Naive thymus-derived CD8-positive, alpha-beta T cell (primary cell): ENCODE measurements at places on chromosomes 12 and 14.

DNA sequence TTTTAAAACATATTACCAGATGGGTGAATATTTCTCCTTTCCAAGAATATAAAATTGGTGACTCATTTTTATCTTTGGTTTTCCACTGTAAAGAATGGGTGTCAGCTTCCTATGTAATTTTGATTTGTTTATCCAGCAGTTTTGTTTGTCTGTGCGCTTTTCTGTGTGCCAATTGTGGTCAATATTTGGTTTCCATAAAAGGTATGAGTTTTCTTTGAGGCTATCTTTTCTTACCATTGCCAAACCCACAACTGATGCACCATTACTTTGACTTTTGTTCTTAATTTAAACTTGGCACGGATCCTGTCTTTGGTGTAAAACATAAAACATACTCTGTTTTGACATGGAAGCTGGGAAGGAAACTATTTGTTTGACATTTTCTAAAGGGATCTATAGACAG is 78.8 kb upstream of the NAV3 start:
- DNase-seq, result no peak

GRCh38 chr14:26702721-26703230 is 104.9 kb upstream of the NOVA1 start:
- DNase-seq, result no peak

DNA sequence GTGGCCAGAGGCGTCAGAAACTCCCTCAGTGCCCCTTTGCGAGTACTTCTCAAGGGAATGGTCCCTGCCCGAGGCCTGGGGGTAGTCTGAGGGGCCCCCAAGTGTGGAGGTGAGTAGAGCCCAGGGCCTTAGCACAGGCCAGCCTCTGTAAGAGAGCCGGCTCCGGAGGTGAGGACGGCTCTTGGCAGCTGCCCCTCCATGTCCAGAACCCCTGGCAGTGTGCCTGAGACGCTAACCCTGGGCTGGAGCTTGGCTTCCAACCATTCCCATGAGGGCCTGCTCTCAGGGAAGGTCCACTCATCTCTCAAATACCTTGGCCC is 61.7 kb downstream of the PRMT8 start:
- DNase-seq, result no peak

GRCh38 chr12:89756194-89756584 is 47.6 kb upstream of the ATP2B1 start:
- DNase-seq, result no peak

DNA sequence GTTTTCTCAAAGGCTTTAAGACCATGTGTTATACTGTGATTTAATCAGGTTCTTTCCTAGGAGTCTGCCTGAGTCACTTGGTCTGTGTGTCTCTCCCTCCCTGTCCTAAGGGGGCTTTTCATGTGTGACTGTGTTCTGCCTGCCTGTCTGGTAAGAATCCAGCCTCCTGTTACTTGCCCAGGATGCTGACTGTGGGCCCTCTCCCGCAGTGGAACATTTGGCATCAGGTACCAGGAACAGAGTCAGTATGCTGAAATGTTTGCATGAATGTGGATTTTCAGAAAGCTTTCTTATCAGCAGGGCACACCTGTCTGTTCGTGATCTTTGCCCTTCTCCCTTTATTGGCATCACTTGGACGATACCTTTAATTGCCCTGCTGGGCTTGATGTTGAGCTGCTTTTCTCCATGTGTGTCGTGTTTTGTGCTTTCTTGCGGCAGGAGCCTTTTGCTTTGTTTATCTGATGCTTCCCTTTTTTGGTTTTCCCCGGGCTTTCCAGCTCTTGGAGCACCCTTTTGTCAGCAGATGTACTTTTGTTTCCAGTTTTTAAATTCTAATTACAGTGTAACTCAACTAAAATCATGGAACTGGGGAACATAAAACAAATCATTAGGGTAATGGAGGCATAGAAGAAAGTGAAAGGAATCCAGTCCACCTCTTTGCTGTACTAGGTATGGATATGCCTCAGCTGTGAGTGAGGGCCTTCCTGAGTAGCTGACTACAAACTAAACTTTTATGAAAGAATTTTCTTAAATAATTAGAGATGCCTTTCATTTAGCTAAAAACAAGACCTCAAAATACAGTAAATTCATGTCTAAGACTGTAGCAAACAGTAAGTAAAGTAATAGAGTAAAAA is 72.5 kb downstream of the TRAF3 start:
- DNase-seq, result no peak

DNA sequence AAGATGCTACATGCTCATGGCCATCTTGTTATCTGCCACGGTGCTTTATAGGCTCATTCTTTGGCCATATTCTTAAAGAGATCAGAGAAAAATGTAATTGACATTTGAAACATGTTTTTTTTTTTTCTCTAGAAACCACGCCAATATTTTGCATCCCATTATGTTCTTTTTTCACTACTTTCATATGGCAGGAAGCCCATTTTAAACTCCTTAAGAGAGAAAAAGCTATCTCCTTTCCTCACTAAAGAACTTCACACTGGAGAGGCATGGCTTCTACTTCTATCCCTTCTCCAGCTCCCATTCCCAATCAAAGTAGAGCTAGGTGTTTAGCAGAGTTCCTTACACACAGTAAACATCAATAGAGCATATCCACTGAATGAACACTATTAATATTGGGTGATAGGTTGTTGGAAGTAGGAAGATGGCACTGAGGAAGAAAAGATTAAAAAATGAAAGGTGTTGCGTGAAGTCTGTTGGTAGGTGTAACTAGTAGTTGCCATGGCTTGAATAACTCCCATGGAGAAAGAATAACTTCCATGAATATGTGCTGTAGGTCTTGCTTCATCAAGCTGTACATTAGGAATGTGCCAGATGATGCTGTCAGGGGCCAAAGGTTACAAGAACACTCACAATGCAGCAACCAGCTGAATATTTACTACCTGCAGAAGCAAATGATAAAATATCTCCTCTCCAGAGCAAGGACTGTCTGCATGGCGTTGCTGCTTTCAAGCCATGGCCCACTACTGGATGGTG is 178.8 kb downstream of the STXBP6 start:
- DNase-seq, result no peak

DNA sequence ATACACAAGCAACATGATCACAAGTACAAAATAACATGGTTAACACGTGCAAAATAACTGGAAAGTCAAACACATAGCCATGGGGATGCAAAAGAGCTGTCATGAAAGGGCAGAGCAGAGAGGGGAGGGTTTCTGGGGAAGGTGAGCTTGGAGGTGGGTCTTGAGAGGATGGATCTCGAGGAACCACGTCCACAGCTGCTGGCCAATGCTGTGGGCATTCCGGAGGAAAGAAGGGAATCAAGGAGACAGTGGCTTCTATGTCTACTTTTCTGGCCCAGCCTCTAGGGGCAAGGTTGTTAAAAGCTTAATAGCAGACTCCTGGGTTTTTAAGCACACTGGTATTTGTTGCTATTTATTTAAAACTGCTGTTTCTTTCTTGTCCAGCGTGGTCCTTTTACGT is 8.4 kb upstream of the MYH7 start:
- DNase-seq, result no peak

DNA sequence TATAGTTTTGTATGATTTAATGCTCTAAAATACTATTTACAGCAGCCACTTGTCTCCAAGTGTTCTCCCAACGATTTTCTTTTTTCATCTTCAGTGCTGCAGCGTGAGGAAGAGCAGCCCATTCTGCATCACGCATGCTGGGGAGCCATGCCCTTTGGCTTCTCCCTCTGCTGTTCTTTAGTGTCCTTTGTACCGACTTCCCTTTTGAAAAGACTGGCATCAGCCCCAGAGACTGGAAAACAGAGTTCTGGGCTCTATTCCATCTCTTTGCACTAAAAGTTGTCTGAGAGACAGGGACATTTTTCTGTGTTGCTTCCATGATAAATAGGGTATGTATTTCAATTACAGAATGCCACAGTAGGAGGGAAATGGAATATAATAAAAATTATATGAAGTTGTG is 105.1 kb downstream of the RERG start:
- DNase-seq, result no peak

- DNase-seq, result no peak
Observed at GRCh38 chr12:26939953-26940352, 1.7 kb downstream of the FGFR1OP2 start.

GRCh38 chr12:117187421-117187820 is 2.8 kb downstream of the FBXO21 start:
- no peak for DNase-seq

DNA sequence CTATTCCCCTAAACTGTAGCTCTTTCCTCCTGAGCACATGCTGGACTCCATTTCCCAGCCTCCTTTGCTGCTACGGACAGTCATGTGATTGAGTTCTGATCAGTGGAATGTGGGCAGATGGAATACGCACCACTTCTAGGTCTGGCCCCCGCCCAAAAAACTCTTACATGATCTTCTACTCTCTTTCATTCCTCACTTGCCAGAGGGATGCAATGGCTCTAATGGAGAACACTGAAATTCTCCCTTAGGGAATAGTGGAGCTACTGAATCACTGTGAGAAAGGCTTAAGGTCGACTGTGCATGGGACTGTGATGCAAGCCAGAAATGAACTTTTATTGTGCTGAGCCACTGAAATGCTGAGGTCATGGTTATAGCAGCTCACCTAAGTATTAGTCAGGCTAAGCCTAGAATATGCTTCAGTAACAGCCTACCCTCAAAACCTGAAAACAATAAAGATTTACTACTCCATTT is 13.0 kb upstream of the TMED2 start:
- DNase-seq, result no peak

DNA sequence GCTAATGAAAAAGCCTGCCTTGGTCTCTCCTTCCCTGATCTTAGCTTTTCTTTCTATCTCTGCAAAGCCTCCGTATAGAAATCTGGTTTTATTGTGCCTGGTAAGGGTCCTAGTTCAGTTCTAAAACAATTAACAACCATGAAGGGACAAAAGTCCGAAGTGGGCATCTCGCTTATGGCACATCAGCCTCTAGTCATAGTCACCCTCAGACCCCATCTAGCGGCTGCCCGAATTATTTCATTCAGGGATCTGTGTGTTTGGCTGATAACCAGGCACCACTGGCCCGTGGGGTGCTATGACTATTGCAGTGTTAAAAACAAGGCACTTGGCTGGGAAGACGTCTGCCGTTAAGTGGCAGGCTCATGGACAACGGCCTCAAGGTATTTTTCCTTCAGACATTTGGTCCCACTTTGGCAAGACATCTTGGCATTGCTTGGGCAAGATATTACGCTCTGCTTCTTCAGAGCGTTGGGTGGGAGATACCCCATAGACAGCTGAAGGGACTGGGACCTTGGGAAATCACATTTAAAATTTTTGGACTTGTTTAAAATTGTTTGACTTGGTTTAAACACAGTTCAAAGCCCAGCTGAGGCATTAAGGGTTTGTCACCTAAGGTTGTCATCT is 87.1 kb downstream of the SINHCAF start:
- peak; percentile 47 for DNase-seq

DNA sequence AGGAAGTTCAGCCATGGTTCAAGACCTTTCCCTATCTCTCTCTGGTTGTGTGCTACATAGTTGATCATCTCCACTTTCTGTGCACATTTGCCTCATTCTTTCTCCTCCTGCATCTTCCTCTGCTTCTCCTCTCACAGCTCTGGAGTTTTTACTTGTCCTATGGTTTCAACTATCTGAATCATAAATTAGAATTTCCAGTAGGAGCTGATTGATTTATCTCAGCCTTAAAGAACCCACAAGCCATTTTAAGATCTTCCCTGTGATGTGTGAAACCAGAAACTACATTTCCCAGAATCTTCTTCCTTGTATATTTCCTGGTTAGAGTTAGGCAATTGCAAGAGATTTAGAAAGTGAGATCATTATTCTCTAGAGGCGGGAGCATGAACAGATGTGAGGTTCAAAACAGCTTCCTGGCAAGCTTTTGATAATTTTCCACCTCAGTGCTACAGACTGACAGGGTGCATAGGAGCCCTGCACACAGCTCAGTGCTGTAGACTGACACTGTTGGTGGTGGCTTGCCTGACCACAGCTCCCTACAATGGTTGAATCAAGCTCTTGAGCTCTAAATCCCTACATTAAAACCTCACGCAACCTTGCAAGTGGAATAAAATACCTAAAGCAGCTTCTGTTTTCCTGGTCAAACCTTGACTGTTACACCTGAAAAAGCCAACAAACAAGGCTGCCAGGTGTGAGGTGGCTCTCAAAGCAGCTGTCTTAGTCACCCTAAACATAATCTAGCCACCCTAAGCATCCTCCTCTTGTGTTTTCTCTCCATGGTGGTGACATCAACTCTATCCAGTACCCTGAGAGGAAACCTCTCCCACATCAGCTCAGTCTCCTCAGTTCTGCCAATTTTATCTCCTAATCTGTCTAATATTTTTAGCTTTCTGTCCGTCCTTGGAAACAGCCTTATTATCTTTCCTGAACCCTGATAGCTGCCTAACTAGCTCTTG is 21.5 kb upstream of the IFNG start:
- peak; percentile 23 for DNase-seq

DNA sequence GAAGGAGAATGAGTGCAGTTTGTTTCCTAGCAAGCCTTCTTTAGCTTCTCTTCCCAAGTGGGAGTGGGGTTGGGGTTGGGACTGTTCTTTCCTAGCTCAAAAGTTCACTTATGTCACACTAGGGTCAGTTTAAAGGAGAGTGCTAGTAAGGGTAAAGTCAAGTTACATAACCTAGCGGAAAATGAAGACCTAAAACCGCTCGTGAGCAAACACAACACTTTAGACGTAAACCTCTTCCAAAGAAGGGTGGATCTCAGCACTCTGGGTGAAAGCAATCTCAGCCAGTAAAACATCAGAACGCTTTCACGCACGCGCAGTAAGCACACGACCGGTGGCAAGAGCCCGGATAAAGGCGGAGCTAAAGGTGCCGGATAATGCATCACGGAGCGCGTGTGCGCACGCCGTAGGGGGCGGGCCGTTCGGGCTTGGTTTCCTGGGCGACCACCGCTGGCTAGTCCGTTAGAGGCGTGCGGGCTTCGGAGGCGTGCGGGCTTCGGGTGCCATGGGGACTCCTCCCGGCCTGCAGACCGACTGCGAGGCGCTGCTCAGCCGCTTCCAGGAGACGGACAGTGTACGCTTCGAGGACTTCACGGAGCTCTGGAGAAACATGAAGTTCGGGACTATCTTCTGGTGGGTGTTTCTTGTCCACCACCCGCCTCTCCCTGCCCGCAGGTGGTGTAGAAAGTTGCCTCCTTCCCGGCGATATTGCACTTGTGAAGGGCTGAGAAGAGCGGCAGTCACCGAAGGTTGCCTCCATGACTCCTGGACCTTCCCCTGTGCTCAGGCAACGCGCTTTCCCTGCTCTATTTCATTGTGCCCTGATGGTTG is at the start of gene SNAPC1:
TSS of gene SNAPC1 (plus strand) at position 462 of the 828 bp plus-strand sequence. CDS start at position 503, 41 bp downstream.
- peak; percentile 95 for DNase-seq
